ENCODE measurements at places on chromosomes 4 and X.

GRCh38 chr4:168569066-168569930, 72.4 kb downstream of the PALLD start:
- DNase-seq, result no peak

DNA sequence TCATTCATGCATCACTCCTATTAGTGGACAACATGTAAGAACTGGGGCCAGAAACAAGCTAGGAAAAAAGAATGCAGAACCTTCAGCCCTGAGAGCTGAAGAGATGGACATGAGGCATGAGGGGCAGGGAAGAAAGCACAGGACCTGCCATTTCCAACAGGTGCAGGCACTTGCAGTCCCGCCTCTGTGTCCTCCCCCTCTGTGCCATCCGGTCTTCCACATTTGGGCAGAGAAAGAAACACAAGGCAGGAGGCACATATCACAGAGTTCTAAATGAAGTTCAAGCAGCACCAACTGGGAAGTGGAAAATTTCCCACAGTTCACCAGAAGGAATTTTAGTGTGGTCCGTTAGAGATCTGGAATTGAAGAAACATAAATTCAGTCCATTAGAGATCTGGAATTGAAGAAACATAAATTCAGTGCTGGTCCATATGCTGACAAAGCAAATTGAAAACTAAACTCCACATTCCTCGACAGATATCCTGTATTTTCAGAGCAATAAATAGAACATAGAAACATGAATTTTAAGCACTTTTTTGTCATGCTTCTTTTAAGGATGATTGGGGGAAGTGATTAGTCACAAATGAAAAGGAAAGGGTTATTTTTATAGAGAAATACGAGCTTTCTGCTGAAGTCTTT, 57.2 kb upstream of the DAPP1 start:
- no peak for DNase-seq

DNA sequence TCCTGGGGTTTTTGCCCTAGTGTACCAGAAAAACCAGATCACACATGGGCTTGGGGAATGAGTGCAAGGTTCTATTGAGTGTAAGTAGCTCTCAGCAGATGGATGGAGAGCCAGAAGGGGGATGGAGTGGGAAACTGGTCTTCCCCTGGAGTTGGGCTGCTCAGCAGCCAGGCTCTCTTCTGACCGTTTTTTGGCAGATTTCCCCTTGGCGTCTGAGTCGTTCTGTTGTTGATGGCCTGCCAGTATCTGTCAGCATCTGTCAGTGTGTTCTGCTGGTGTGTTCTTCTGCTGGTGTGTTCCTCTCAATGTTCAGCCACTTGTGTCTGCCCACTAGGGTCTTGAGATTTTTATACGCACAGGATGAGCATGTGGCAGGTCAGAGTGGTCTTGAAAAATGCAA, 633.9 kb upstream of the CPEB2 start:
- DNase-seq, result no peak

DNA sequence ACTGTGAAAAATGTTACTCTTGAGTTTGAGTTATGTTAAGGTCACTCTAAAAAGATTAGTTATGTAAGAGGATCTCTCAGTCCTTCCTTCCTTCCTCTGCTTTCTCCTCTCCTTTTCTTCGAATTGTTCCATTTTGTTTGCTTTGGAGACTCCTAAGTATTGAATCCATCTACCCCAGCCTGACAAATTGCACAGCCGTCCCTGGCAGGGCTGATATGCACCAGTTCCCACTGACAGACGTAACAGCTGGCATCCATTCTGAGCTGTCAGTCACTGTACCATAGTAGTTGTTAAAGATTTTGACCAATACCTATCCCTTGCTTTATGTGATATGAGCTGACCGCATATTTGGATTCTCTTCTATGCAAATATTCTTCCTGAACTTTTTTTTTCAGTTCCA, 210.7 kb upstream of the IGFBP7 start:
- DNase-seq, result no peak

GRCh38 chr4:118193421-118193820, 159.1 kb downstream of the NDST3 start:
- DNase-seq, result no peak

GRCh38 chr4:104848597-104849225, 298.0 kb upstream of the TET2 start:
- DNase-seq, result no peak

GRCh38 chrX:117327373-117327772, 789.2 kb downstream of the KLHL13 start:
- DNase-seq, result no peak

GRCh38 chr4:2361366-2362265, 56.8 kb downstream of the ZFYVE28 start:
- no peak for DNase-seq

DNA sequence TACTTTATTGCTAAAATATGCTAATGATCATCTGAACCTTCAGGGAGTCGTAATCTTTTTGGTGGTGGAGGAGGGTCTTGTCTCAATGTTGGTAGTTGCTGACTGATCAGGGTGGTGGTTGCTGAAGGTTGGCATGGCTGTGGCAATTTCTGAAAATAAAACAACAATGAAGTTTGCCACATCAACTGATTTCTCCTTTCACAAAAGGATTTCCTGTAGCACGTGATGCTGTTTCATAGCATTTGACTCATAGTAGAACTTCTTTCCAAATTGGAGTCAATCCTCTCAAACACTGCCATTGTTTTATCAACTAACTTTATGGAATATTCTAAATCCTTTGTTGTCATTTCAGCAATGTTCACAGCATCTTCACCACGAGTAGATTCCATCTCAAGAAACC, 19.3 kb downstream of the DDIT4L start:
- no peak for DNase-seq

GRCh38 chr4:170682558-170683294, 593.0 kb upstream of the AADAT start:
- DNase-seq, result no peak

DNA sequence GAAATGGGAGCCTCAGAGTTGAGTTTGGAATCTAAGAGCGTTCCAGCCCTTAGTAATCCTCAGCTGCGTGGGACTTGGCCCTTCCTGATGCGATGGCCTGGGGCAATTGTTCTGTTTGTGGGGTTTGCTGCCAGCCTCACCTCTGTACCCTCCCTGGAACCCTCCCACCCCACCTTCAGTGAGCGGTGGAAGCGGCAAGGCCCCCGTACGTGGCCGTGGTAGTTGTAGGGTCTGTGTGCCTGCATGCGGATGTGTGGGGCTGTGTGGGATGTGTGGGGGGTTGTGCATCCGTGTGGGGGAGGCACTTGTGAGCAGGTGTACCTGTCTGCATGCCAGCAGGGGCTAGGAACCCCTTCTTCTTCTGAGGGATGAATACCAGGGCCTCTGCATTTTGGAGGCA, 65.4 kb upstream of the ADRA2C start:
- DNase-seq, result no peak

DNA sequence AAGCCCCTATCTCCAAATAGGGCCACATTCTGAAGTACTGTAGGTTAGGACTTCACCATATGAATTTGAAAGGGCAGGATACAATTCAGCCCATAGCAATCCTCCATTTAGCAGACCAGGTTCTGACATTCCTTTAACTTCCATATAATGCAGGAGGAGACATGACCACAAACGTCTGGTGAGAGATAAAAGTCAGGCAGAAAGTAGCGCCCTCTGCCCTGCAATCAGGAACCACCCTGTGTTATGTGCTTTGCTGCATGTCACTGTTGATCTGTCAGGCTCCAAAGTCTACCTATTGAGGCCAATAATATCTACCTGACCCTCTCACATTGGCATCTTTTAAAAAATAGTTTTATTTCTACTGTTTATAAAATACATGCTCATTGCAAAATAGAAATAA, 30.2 kb upstream of the SEPSECS start:
- no peak for DNase-seq

GRCh38 chr4:90438522-90438921, 311.3 kb downstream of the CCSER1 start:
- DNase-seq, result no peak

- no peak for DNase-seq
Measured at GRCh38 chr4:39936565-39937418, 40.9 kb downstream of the PDS5A start.

GRCh38 chr4:78342125-78342524, 209.4 kb upstream of the ANXA3 start:
- no peak for DNase-seq

DNA sequence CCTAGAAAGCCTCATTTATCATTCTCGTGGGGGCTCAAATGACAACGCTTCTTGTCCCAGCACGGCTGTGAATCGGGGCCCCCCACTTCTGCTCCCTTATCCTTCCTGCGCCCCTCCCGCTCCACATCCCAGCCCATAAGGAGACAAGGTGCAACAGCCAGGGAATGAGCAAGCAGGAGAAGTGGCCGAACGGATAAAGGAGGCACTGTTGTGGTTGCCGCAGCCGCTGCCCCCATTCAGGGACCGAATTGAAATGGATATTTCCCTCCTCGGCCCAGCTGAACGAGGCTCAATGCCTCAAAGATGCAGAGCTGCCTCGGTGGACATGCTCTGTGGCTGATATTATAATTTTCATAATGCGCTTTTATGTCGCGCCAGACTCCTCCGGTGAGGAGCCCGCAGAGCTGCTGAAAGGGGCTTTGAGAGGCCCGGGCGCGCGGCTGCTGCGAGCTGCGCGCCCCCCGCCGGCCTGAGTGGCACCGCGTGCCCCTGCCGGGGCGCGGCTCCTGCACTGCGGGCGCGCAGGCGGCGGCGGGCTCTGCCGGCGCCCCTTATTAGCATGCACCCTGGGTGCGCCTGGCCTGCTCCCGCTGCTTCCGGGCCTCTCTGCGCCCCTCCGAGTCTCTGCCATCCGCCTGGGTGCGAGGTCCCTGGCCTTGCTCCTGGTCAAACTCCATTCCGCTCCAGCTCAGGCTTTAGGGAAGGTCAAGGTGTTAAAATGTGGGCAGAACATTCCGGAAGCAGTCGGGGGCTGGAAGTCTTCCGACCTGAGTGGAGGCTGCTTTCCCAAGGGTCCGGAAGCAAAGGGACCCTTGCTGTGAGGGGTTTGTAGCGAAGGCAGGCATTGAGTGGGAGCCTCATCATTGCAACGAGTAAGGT, 68.2 kb upstream of the TMEM33 start:
- DNase-seq, result no peak

GRCh38 chr4:37990731-37991245, 30.6 kb downstream of the PTTG2 start:
- no peak for DNase-seq

- DNase-seq, result peak; percentile 3
Measured at GRCh38 chrX:125150231-125150630, 169.4 kb upstream of the TEX13C start.

DNA sequence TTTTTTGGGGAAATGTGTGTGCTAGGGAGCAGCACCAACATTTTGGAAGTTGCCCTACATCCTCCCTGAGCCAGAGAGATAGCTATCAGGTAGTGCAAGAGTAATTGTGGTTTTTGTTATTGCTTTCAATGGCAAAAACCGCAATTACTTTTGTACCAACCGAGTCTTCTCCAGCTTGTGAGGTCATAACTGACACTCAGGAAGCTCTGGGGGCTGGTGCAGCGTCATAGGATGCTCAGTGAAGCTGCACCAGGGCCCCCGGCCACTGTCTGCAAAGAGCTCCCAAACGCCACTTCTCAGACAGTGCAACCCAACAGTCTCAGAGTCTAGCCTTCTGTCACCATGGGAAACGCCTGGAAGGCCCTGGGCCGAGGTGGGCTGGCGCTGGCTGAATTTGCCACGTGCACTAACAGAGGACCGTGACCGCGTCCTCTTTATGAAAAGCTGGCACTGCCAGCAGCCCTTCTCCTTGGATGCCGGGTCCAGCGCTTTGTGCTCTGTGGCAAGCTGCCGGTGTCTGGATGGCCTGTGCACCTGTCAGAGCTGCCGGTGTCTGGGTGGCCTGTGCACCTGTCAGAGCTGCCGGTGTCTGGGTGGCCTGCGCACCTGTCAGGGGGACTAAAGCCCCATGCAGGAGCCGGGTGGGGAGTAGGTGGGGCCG, 19.4 kb downstream of the SH3TC1 start:
- DNase-seq, result no peak

DNA sequence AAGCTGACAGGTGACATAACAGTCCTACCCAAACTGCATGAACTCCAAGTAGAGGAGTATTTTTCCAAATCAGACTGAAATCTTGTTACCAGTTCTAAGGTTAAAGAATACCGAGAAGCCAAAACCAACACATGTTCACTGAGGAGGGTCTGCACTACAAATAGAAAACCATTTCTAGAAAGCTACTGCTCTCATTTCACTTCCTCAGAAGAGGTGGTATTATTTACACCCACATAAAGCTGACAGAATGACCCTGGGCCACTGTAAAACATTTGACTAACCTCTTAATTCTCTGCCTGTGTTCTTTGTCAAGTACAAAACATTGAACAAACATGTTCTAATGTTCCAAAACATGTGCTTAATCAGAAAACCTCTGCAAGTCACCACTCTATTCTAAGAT, 95.8 kb downstream of the IQCM start:
- DNase-seq, result no peak

GRCh38 chrX:133559909-133560308, 144.6 kb upstream of the GPC4 start:
- no peak for DNase-seq

- no peak for DNase-seq
Measured at GRCh38 chr4:179278647-179279046, 1836.4 kb upstream of the AGA start.

GRCh38 chrX:39238006-39238405, 436.7 kb downstream of the MID1IP1 start:
- no peak for DNase-seq

DNA sequence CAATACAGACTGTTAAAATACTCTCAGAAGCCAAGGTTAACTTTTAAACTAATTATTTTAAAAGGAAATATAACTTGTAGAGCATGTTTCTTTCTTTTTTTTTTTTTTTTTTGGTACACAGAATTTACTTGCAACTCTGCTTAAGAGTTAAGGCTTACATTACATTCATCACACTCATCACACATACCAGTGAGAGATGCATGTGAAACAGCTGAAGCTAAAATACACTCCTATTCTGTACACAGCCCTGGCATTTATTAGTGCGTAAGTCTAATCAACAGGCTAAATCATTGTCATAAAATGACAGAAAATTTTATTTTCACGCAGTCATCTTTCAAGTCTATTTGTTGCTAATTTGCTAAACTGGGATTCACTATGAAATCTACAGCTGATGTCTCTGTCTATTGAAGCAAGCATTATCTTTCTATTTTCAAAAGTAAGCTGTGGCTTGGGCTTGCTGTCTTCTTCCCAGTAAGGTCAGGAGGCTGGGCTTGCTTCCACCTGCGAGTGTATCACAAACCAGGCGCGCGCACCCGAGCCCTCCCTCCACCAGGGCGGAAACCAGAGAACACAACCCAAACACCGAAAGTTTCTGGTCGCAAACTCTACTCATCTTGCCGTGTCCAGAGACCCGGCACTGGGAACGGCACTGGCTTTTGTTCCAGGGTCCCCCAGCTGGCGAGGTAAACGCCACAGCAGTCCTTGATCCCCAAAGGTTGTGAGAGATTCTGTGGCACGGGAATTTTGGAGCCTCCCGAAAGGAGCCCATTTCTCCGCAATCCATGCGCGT, 3.9 kb downstream of the MAML3 start:
- DNase-seq, result peak; percentile 57

DNA sequence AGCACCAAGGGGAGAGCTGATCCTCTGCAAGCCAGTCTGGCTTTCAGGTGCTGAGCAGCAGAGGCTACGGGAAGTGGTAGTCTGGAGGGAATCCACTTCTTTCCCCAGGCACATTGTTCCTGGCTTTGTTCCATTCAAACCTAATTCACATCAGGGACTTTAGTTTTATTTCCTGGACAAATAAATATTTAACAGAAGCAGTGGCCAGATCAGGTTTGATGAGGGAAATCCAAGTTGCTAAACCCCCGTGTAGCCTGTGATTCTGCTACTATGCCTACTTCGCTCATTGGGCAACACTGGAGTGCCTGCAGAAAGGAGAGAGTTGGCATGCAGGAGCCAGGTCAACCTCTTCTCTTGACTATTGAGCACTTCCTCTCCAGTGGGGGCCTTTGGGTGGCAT, 13.8 kb upstream of the STBD1 start:
- no peak for DNase-seq

GRCh38 chrX:2549876-2550275, 49.1 kb upstream of the DHRSX start:
- DNase-seq, result no peak

Measured in SJSA1 (cell line).